ENCODE measurements at places on chromosomes 2 and 18.

DNA sequence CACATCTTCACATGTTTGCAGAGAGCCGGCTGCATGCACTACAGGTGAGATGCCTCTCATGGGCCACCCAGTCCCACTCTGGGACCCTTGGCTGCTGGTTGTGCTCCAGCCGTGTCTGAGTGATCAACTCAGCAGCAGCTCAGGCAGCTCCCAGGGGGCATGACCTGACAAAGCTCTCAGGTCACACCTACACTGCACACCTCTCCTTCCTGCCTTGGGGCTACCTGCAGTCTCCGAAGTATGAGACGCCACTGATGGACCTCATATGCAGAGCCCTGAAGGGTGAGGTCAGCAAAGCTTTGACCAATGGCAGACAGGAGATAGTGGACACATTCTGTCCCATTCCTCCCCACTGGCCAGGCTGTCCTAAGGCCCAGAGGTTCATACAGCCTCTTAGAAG is 51.4 kb downstream of the LBH start:
- no peak for DNase-seq

- no peak for DNase-seq
Observed at GRCh38 chr2:160336635-160337034, 136.6 kb upstream of the ITGB6 start.

DNA sequence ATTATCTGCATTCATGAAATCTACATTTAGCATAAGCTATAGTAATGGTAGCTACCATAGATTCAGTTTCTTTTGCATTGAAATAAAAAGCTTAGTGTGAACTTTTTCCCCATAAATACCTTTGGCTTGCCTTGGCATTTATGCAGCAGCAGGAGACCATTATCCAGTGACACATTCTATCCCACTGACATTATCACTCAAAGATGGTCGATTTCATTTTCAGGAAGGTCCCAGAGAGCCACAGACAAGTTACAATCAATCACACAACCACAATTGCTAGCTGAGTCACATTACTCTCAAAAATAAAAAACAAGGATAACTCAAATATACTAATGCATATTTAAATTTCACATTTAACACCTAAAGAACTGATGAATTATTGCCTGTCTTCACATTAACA is 512.7 kb upstream of the CDH2 start:
- no peak for DNase-seq

- no peak for DNase-seq
Observed at GRCh38 chr2:83686863-83687262, 772.2 kb downstream of the SUCLG1 start.

DNA sequence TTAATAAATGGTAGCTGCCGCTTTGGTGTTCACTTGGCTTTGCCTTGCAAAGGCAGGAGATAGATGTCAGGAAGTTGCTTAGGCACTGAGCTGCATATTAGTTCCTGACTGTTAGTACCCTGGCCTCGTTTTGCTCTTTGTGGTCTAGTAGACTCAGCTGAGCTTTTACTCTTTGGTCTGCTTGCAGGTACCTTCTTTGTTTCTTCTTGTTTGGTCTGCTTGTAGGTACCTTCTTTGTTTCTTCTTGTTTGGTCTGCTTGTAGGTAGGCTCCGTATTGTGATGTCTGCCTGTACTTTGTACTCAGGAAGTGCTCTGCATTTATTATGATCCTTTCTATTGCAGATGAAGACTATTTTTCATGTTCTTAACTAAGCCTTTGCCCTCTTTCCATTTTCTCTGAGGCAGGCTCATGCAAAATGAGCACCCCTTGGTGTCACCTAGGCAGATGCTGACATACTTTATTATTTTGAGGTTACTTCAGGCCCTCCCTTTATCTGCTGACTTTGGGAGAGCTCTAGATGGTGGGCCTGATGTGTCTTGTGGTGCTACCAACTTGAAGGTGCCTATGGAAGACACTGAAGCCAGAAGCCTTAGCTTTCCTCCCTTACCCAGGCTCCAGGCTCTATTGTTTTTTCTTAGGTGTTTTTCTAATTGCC is 6.0 kb downstream of the RPIA start:
- DNase-seq: no peak

GRCh38 chr2:157784169-157784822 is 91.8 kb downstream of the ACVR1 start:
- no peak for DNase-seq

Data from stimulated activated CD4-positive, alpha-beta T cell treated with anti-CD3 and anti-CD28 coated beads, TNF-alpha, amount 100 ng/mL, for 24 hours (primary cell).